ENCODE measurements at places on chromosomes 5 and 9. TPM values are rescaled to one million over a fixed set of nuclear protein-coding genes. Genes with fewer than 3 reads are reported as not detected.

Gene MYMK
- 0.60 TPM for polyA plus RNA-seq

Gene ACSL6
- polyA plus RNA-seq = 0.46 TPM

Gene FOXI1
- polyA plus RNA-seq = not detected

Gene PAIP2
- 252 TPM for polyA plus RNA-seq

Gene TMC1
- polyA plus RNA-seq = 0.05 TPM

Gene TLE4
- polyA plus RNA-seq = 5.1 TPM

Gene CKS2
- polyA plus RNA-seq = 25.6 TPM

Gene CCNO
- polyA plus RNA-seq = not detected

Gene STPG3
- polyA plus RNA-seq = not detected

Gene ITGA2
- polyA plus RNA-seq = 0.86 TPM

Gene WDR70
- polyA plus RNA-seq = 20.1 TPM

Gene INPP5E
- 5.3 TPM for polyA plus RNA-seq

Gene CDH9
- not detected for polyA plus RNA-seq

Gene PLEKHG4B
- not detected for polyA plus RNA-seq

Gene CFAP157
- polyA plus RNA-seq = 0.18 TPM

Gene PCDHGA9
- 0.42 TPM for polyA plus RNA-seq

Gene SAXO1
- 0.38 TPM for polyA plus RNA-seq

Gene TPM2
- 13,470 TPM for polyA plus RNA-seq

Gene CNTNAP3
- polyA plus RNA-seq = 0.14 TPM

Gene NUTM2F
- 0.03 TPM for polyA plus RNA-seq

Gene HBEGF
- 60.8 TPM for polyA plus RNA-seq

Gene NFIL3
- 29.0 TPM for polyA plus RNA-seq

Gene C9orf153
- polyA plus RNA-seq = 0.04 TPM

Gene TXNDC8
- not detected for polyA plus RNA-seq

Gene CSF2
- polyA plus RNA-seq = 0.14 TPM

Gene PCDHGB5
- 0.61 TPM for polyA plus RNA-seq

Gene ENG
- 22.1 TPM for polyA plus RNA-seq

Gene EPB41L4A
- 1.0 TPM for polyA plus RNA-seq

Gene TPPP
- polyA plus RNA-seq = 3.3 TPM

Gene FAM151B
- polyA plus RNA-seq = 2.1 TPM

Gene AGXT2
- polyA plus RNA-seq = not detected

Gene AIF1L
- polyA plus RNA-seq = 11.0 TPM

Gene TRPM6
- 0.12 TPM for polyA plus RNA-seq

Gene SOX30
- 0.01 TPM for polyA plus RNA-seq

Gene SLC38A9
- 4.3 TPM for polyA plus RNA-seq

Gene APBB3
- 7.6 TPM for polyA plus RNA-seq

Gene FCN2
- not detected for polyA plus RNA-seq

Gene STING1
- polyA plus RNA-seq = 6.3 TPM

Gene PTGR1
- 22.5 TPM for polyA plus RNA-seq

Gene FGD3
- polyA plus RNA-seq = 0.58 TPM

Gene HRH2
- 0.51 TPM for polyA plus RNA-seq
